ENCODE measurements at places on chromosomes 11 and 22.

GRCh38 chr22:35119494-35119893, 53.5 kb downstream of the ISX start:
- DNase-seq, result no peak

DNA sequence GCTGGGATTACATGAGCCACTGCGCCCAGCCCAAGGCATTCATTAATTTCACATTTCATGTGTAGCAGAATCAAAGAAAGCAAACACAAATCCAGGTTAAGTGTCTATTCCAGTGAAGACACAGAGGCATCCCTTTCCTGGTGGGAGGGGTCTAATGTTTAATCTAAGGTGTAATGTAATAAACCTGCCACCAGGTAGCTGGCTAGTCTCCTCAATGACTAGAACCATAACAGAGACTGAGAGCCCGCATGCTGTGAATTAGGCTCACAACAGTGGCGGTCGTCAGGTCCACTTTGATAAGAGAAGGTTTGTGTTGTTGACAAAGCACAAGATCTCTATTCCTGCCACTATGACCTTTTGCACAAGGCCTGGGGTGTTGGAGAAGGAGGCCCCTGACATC, 64.2 kb upstream of the ADA2 start:
- no peak for DNase-seq

DNA sequence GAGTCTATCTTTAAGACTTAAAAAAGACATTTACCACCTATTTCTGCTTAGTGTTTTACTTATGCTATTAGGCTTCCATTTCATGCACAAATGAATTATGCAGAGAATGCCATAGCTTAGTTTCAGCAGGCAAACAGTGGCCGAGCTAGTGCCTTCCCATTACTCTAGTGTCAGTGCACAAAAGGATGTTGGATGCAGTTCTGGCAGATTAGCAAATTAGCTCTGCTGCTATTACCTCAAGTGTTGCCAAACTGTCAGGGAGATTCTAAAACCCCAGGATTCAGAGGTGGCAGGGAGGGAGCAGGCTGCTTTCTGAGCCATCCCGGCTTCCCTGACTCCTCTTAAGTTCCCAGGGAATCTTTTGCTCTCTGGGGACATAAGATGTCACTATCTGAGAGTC, 209.4 kb upstream of the NCAM1 start:
- no peak for DNase-seq

GRCh38 chr11:123392431-123392830, 37.6 kb upstream of the GRAMD1B start:
- DNase-seq, result no peak

DNA sequence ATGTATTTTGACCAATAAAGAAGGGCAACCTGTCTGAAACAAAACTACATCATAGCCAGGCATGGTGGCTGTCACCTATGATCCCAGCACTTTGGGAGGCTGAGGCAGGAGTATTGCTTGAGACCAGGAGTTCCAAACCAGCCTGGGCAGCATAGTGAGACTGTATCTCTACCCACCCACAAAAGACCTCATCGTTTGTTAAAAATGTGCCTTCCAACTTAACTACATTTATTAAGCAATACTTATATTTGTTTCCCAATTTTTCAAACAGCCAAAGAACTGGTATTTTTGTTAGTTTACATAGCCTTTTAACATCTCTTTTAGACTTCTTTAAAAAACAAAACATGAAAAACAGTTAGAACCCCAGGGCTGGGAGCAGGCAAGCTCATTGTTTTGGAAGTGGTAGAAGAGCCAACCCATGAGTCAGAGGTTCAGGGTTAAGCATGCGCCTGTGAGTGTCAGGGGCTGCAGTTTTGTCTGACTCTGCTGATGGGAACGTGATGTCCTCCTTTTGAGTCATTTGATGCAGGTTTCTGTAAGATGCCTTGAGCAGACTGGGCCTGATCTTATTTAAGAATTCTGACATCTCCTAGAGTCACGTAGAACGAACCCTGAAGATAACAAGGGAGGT, 53.9 kb upstream of the CRTAM start:
- DNase-seq, result peak; percentile 61

- DNase-seq, result no peak
These were observed 160.5 kb upstream of the TBCEL start for GRCh38 chr11:120863359-120863758.

DNA sequence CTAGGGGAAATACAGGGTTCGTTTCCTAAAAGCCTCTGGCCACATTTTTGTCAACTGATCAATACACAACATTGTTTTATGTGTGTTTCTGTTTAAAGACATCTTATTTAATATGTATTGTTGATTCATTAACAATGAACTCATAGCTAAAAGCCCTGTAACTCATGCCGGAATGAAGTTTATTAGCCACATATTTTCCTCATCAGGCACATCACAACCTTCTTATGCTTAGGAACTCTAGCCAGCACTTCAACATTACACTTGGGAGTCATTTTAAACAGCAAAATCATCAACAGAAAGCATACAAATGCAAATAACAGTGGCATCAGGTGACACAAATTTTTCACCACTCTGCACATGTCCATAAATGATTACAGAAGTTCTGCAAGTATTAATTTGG, 15.1 kb upstream of the BLID start:
- DNase-seq, result no peak

- no peak for DNase-seq
These were observed 10.7 kb upstream of the POLDIP3 start for GRCh38 chr22:42625416-42625815.

DNA sequence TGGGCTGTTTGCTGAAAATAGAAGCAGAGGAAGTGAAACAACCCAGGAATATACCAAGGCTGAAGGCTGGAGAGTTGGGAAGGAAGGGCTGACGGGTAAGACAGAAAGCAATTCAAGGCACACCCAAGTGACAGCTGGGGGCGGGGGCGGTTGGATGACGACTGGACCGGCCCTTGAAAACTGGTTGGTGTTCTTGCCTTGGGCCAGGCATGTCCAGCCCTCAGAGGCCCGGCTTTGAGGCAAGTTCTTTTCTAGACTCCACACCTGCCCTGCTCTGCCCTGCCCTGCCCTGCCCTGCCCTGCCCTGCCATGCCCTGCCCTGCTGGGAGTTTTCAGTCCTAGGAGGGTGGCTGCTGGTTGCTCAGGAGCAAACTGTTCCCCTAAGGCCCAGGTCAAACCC, 34.2 kb upstream of the CACNG2 start:
- no peak for DNase-seq

DNA sequence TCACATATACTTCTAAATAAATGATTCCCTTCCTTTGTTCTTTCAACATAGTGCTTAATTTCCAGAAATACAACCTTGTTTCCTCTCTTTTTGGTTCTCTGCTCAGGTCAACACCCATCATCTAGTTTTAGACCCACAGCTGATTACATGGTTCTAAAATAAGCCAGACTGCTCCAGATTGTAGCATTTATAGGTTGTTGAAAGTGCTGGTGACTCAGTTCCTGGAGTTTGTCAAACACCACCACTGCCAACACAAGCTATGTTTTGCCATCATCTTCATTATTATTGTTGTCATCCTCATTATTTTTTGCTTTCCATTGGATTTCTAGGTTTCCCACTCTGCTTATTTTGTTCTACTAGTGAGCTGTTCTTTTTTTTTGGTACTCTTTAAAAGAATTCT, 22.3 kb upstream of the MMP20 start:
- no peak for DNase-seq

DNA sequence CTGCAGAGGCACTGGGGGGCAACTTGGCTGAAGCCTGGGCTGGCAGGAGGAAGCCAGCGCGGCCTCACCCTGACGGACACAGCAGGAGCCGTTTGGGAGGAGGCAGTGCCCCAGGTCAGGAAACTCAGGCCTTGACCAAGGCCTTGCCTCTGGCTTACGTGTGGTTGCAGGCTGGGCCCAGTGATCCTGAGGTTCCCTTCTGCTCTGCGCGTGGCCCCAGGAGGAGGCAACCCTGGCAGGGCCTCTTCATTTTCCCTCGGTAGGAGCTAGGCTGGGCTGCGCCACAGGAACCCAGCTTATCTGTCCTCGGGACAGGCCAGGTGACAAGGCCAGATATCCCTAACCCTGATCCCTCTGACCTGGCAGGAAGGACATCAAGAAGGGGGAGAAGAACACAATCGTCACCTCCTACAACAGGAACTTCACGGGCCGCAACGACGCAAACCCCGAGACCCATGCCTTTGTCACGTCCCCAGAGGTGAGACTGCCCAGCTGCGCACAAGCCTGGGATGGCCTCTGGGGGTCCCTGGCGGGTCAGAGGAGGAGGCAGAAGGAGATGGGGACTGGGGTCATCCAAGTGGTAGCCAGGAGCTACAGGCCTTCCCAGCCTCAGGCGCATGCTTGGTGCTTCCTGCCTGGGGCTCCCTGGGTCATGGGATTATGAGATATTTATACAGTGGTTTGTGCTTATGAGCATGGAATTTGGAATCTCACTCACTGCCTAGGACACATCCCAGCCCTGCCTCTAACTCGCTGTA, 20.6 kb downstream of the POLR3H start:
- DNase-seq, result no peak

GRCh38 chr11:92257536-92257935, 32.9 kb downstream of the FAT3 start:
- no peak for DNase-seq

DNA sequence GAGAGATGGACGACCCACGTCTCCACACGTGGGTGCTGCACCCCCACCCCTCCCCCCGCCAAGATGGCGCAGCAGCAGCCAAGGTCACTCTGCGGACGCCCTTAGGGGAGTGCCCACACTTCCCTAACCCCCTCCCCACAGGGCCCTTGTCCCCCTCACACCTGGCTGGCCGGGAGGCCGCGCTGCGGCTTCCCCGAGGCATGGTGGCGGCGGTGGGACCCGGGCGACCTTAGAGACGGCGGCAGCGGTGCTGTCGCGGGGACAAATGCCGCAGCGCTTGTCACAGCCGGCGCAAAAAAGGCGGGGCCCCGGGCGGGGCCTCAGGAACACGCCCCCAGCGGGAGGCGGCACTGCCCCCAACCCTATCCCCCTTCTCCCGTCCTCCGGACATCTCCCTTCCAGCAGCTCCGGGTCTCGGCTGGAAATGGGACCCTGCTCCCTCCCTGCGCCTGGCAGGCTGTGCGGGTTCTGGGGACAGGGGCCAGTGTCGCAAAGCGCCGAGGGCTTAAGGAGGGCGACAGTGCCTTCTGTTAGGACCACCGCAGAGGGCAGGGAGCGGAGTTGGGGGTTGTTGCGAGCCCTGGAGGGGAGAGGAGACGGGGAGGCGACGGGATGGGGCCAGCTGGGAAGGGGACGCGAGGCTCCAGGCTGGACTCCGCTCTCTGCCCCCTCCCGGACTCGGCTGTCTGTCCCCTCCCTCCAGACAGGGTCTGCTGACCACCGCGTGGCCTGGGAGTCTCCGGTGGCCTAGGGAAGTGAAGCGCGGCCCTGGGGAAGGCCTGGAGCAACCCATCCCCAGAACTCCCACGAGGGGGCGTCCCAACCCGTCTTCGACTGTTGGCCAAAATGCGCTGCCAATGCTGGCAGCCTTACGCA, at the start of gene CHCHD10:
CHCHD10 (minus strand) TSS at position 300 of the 876 bp plus-strand sequence; CDS start at position 202, 98 bp downstream.
- peak; percentile 71 for DNase-seq

DNA sequence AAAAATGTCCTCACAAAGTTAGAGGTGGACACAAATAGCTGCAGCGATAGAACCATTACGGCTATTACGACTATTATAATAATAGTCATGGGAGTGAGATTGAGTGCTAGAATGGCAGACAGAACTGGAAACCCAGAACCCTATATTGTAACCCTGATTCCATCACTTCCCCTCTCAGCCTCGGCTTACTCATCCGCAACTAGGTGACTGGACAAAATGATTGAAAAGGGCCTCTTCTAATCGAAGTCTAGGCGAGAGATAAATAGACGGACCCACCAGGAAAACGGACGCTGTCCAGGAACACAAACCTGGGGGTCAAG, 629 bp downstream of the PSMA1 start:
- no peak for DNase-seq

DNA sequence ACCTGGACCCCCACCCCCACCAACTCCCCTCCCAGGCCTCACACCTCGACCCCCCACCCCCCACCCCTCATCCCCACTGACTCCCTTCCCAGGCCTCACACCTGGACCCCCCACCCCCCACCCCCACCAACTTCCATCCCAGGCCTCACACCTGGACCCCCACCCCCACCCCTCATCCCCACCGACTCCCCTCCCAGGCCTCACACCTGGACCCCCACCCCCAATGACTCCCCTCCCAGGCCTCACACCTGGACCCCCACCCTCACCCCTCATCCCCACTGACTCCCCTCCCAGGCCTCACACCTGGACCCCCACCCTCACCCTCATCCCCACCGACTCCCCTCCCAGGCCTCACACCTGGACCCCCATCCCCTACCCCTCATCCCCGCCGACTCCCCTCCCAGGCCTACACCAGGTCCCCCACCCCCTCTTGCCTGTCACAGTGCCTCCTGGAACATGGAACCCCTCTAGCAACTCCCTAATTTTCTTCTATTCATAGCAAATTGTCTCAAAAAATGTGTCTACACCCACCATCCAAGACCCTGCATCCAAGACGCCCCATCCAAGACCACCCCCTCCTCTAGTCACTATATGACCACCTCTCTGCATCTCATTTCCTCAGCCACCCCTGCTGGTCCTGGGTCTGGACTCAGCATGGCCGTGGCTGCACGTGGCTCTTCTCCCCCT, 36.9 kb upstream of the BRSK2 start:
- no peak for DNase-seq

- no peak for DNase-seq
These were observed 98.5 kb downstream of the TSPAN18 start for GRCh38 chr11:44825058-44825785.

DNA sequence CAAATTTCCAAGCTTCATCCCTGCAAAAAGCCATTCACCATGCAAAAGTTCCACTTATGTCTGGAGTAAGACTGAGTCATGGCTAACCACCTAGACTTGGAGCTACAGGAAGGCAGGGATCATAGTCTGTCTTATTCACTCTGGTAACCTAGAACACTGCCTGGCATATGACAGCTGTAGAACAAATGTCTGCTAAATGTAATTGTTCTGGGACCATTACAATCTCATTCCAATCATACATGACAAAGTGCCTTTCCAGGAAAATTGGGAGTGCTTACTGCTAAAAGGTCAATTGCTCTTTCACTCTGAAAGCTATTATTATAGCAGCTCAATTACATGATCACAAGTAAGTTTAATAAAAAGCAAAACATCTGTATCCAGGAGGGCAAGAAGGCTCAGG, 99.1 kb upstream of the CHRM4 start:
- DNase-seq, result no peak

- DNase-seq, result no peak
These were observed 1.4 kb upstream of the CREB3L1 start for GRCh38 chr11:46275964-46276641.
